ENCODE measurements at places on chromosomes 1 and 21. TPM values are rescaled to one million over a fixed set of nuclear protein-coding genes. Genes with fewer than 3 reads are reported as not detected.

The GRIK3 gene
- 2.9 TPM for total RNA-seq

The ANGPTL3 gene
- total RNA-seq = not detected

GRCh38 chr1:246318036-246318359 lies 189.1 kb downstream of the SMYD3 start:
- no peak for DNase-seq

DNA sequence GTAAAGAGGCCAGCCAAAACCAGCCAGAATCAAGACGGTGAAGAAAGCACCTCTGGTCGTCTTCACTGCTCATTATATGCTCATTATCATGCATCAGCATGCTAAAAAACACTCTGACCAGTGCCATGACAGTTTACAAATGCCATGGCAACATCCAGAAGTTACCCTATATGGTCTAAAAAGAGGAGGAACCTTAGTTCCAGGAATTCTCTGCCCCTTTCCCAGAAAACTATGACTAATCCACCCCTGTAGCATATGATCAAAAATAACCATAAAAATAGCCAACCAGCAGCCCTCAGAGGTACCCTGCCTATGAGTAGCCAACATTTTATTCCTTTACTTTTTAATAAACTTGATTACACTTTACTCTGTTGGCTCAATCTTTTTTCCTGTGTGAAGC lies 34.2 kb upstream of the PBX1 start:
- DNase-seq = no peak

DNA sequence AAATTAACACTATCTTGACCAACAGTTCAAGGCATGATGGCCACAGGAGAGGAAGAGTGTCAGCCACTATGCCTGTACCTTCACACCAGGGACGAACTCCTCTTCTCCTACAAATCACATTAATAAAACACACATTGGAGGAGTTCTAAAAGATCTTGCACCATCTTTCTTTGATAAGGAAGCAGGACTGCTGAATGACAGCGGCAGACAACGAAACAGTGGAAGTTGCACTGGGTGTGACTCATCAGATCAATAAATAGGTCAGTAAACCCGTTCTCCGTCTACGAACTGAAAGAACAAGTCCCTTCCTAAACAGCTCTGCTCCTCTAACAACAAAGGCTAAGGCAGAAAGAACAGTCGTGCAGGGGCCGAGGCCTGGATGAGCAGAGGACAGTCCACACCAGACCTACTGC lies 23.1 kb downstream of the UBE2G2 start:
- no peak for DNase-seq

DNA sequence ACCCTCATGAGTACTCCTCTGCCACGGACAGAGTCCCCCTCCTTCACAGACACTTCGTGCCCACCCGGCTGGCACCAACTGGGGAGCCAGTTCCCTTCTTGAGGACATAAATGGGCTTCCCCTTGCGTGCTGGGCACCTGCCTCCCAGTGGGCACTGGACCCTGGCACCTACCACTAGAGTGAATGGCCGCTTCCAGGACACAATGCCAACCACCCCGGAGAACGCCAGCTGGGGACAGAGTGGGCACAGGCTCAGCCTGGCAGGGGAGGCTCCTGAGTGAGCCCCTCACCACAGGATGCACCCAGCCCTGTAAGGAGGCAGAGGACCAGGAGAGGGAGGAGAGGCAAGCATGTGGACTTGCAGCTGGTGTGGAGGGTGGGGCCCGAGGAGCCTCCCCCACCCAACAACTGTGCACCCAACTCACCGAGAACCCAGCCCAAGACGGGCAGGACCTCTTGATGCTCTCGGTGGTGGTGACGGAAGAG lies 1.0 kb downstream of the ENTREP3 start:
- no peak for DNase-seq

GRCh38 chr21:37673801-37674575 lies 242.3 kb downstream of the KCNJ6 start:
- DNase-seq = no peak

DNA sequence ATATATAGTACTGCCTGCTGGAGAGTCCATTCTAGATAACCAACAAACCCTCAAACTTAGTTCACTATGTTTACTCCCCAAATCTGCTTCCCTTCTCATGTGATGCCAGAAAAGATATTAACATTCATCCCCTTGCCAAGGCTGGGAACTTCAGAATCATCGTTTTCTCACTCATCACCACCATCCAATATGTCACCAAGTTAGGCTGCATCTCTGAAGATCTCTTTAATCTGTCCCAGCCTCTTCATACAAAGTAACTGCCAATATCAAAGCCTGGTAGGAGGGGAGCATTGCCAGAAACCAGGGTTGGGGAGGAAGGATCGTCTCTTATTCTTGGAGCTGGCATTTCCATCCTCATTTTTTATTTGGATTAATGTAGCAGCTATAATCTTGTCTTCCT lies 71.6 kb downstream of the XCL2 start:
- no peak for DNase-seq

DNA sequence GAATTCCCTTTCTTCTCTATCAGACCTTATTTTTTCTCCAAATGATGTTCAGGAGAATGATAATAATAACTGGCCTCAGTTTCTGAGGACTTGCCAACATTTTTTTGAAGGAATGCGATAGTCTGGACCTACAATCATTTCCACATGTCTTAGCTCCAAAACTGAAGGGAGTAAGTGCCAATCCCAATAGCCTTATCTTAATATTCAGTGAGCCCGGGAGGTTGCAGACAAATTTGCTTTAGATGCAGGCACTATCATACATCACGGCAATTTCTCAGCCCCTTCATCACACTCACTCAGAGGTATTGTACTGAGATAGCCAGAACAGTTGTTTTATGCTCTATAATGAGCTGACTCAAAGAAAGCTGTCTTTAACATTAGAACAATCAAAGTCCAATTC lies 796.9 kb downstream of the ADGRL2 start:
- DNase-seq = no peak

- no peak for DNase-seq
Observed at GRCh38 chr1:216528816-216529215, 105.6 kb upstream of the USH2A start.

Data from GM23338 (cell line).